Memory B cell (primary cell): ENCODE measurements at places on chromosomes 6 and 20.

- no peak for DNase-seq
Measured at GRCh38 chr20:55533632-55534031, 471.7 kb downstream of the CBLN4 start.

DNA sequence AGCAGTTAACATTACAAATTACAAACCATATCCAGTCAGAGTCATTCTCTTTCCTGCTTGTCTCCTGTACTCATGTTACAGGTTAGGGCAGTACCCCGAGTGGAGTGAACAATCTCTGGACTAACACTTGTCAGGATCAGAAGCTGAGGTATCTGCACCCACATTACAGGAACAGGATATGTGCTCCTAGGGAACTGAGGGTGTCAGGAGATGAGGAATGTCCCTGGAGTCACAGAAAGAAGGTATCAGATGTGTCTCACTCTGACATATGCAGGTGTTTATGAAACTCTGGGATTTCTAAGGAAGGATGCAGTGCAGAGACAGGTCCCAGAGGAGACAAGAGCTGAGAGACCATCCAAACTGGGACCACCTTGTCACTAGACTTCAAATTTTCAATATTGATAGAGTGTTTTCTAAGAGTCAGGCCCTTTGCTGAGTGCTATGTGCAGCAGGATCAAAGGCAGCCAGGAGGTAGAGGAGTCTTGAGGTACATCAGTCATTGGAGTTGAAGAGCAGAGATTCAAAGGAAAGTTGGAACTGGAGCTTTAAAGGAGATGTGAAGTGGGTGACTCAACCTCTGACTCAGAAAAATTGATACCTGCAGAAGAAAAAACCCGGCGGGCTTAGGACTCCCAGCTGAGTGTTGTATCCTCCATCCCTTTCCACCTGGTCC lies 12.6 kb downstream of the HLA-DPB1 start:
- DNase-seq, result no peak

GRCh38 chr20:37356961-37357371 lies 11.0 kb downstream of the SRC start:
- DNase-seq, result no peak

DNA sequence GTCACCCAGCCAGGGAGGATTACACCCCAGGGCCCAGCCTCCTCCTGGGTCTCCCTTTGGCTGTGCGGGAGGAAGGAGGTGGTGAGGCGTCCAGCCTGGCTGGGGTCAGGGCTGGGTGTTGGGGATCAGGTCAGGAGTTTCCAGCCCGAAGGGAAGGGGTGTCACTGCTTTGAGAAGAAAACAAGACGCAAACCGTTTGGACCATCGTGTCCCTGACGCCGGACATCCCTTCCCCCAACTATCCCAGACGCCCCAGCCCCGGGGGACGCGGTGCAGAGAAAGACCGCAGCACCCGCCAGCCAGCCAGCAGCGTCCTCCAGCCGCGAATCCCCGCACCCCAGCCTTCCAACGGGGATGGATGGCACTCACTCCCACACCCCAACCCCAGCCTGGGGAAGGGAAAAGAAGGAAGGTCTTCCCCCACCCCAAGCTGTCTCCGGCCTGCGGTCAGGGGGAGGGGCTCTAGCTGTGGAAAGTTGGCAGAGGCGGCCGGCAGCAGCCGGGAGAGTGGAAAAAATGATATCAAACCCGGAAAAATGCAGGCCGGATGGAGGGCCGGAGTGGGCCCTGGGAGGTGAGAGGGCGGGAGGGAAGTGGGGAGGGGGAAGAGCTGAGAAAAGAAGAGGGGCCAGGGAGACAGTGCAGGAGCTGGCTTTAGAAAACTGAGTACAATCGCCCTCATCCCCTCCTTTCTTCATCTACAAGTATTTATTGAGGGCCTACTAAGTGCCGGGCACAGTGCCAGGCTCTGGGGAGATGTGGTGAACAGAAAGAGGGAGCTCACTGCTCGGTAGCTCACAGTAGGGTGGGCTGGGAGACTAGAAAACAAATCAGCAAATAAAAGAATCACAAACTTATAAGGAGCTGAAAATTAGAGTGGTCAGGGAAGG lies 10.6 kb downstream of the REM1 start:
- no peak for DNase-seq

DNA sequence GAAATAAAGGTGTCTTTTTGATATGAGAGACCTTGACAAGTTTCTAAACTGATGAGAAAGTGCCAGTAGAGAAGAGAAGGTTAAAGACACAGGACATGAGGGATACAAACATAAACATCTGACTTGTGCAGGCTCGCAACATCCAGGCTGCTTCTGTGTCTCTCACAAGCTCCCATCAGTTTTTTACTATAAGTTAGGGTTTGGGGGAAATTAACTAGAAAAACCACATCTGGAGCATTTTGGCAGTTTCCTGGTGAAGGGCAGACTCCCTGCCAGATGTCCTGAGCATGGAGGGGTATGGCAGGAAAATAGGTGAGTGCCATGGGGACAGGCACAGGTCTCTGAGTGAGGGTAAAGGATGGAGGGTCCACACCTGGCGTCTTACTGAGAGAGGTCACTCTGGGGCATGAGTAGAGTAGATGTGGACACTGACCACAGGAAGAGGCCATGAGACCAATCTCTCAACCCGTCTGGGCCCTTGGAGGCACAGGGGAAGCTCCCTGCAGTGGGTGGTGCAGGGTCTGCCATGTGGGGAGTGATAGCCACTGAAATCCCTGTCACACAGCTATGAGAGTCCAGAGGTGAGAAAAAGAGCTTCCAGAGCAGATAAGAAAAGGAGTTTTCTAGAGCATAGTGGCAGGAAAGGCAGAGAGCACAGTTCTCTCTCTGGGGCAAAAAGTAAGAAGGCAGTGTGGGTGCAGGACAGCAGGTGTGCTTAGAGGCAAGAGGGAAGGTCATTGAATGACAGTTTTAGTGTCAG lies 193.3 kb upstream of the SYNDIG1 start:
- no peak for DNase-seq

DNA sequence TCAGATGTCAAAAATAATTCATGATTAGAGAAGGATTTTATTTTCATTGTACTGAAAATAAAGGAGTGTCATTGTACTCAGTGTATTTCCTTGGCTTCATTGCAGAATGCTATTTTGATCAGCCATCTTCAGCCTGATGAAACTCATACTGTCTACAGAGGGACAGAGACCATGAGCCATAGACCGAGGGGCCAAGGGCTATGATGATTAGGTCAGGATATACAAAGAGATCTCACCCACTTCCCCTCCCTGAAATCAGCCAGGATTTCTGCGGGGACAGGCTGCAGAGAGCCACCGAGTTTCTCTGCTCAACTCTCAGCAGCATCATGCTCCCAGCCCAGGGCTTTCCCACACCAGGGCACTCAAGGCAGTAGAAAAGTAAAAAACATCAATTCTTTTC lies 47.0 kb downstream of the ALDH8A1 start:
- no peak for DNase-seq

DNA sequence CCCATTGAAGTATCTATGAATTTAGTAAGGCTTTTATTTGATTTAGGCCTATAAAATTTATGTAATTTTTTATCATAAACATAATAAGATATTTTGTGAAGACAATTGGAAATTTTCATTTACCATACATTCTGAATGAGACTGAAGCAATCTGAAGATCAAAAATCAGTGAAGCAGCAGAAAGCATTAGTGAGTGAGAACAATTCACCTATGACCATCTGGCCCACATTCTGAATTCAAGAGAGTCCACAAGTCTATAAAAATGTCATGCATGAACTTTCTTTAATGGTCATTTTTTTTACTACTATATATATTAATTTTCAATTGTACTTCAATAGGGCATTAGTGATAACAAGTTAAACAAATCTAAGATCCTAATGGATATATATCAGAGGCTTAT lies 1026.6 kb upstream of the MAP3K7 start:
- no peak for DNase-seq

DNA sequence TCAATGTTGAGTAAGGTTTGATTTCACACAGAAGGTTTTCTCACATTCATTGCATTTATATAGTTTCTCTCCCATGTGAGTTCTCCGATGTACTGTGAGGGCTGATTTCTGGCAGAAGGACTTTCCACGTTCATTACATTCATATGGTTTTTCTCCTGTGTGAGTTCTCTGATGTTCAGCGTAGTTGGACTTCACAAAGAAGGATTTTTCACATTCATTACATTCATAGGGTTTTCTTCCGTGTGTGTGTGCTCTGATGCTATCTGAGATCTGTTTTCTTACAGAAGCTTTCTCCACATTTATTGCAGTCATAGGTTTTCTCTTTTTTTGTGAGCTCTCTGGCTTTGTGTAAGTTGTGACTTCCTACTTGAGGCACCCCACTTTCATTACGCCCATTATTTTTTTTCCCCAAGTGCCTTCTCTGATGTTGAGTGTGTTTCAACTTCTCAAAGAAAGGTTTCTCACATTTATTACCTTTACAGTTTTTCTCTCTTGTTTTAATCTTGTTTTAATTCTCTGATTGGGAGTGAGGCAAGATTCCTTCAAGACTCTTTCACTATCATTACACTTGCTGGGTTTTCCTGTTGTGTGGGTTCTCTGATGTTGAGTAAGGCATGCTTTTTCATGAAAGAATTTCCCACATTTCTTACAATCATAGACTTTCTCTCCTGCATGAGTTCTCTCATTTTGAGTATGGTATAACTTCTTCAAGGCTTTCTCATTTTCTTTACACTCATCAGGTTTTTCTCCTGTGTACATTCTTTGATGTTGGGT lies 50.0 kb upstream of the ELMO2 start:
- no peak for DNase-seq

DNA sequence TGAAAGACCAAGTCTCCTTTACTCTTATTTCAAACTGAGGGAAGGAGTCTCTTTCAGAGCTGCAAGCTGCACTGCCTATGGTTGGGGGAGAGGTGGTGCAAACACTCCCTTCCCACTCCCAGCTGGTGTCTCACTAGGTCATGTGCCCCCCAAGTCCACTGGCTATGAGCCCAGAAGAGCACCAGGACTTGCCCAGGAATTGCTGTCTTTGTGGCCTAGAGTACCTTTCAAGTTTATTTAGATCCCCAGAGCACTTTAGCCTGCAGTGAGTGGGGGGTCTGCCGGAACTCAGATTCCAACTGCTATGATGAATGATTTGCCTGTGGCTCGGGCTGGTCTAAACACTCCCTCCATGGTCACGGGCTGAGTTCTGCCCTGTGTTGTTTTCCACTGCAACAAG lies 192.6 kb upstream of the CITED2 start:
- no peak for DNase-seq

GRCh38 chr6:112214739-112215269 lies 39.6 kb downstream of the LAMA4 start:
- DNase-seq, result no peak

- no peak for DNase-seq
Measured at GRCh38 chr6:75210885-75211739, 5.3 kb upstream of the COL12A1 start.

- no peak for DNase-seq
Measured at GRCh38 chr20:57995381-57995977, 233.0 kb downstream of the ANKRD60 start.

- DNase-seq, result no peak
Measured at GRCh38 chr6:70586114-70586513, 19.4 kb downstream of the SDHAF4 start.

DNA sequence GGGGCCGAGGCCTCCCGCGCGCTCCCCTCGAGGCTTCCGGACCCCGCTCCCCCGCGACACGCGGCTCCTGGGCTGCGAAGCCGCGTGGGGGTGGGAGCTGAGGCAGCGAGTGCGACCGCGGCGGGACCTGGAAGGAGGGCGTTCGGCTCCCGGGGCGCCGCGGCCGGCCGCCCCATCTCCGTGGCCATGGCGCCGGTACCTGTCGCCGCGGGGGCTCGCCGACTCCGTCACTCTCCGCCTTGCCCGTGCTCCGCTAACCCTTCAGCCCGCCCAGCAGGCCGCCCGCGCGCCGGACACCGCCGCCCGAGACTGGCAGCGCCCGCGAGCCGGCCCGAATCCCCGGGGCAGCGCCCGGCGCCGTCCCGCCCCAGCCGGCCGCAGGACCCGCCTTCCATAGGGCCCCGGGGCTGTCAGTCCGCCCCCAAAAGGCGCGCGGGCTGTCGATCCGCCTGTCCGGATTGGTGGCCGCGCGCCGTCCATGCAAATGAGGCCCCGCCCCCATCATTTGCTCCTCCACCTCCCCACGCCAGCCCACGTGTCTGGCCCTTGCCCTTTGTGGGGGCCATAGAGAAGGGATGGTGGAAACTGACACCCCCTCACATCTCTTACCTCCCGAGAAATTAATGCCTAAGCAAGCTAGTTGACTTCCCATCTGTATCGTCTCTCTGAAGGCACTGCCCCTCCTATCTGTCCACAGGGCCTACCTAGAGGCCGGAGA lies at the start of gene FKBP5:
Gene FKBP5 (minus strand): TSS at position 311 of the 718 bp plus-strand sequence. CDS start 46,091 bp downstream, outside the sequence.
- DNase-seq, result peak; percentile 83

DNA sequence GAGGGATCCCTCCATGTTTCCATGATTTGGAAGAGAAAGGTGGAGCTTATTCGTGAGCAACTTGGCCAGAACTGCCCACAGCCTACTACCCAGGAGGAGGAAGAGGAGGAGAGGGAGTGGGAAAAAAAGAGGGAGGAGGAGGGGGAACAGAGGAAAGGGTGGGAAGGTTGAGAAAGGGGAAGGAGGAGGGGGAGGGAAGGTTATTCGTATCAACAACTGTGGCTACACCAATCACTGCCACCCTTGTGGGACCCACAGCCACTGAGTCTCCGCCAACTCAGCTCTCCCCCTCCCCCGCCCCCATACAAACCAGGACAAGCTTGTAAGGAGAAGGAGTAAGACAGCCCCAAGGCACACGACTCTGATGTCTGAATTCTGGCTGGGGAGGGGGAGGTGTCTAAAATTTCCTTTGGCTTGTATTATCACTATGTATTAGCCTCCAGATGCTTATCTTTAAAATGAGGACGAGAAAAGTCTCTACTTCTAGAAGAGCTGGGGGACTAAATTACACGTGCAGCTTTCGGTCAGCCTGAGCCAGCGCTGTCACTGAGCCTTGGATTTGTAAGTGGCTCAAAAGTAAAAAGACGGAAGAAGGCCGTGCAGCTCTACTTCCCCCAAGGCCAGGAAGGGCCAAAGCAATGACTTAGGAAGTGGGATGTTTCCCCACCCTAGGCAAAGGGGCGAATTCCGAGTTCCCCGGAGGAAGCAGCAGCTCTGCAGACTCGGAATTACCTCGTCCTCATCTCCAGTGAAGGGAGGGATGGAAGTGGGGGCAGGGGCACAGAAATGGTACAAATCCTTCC lies 1.0 kb downstream of the FKBP1A start:
- no peak for DNase-seq

- DNase-seq, result no peak
Measured at GRCh38 chr6:27593861-27594260, 121.0 kb upstream of the ZNF184 start.

DNA sequence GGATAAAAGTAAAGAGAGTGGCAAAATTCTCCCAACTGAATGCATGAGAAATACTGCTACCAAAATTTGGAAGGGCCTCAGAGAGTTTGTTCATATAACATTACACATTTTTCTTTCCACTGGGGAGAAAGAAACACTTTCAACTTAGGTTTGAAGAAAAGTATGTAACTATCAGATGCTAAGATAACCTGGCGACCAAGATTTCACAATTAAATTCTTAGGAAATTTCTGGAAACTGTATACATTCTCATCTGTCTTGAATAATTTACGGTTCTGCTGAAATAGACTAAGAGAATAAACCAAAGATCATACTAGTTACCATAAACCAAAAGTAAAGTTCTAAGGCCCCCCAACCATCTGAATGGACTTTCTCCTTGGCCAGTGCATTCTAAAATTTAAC lies 413.0 kb upstream of the RUNX2 start:
- no peak for DNase-seq
